ENCODE measurements at places on chromosomes 12 and 14. TPM values are rescaled to one million over a fixed set of nuclear protein-coding genes. Genes with fewer than 3 reads are reported as not detected.

Gene GLS2
- total RNA-seq = 0.71 TPM

Gene HPD
- 0.27 TPM for total RNA-seq

Gene FOXG1
- not detected for total RNA-seq

Gene MGP
- 984 TPM for total RNA-seq

Gene MLH3
- total RNA-seq = 30.0 TPM

Gene PPP4R3A
- total RNA-seq = 78.9 TPM

Gene CCDC175
- not detected for total RNA-seq

Gene MMP17
- 7.1 TPM for total RNA-seq

Gene MYH6
- not detected for total RNA-seq

Gene MYF6
- not detected for total RNA-seq

Gene KRT80
- total RNA-seq = not detected

Gene GPRC5D
- total RNA-seq = not detected

Gene ANKRD33
- not detected for total RNA-seq

Gene ARMH4
- total RNA-seq = 2.3 TPM

Gene LTBP2
- total RNA-seq = 71.2 TPM

Gene KRT83
- not detected for total RNA-seq

Gene SLC25A47
- total RNA-seq = not detected

Gene ANG
- total RNA-seq = 13.7 TPM

Gene C1R
- 472 TPM for total RNA-seq

Gene CLEC1A
- total RNA-seq = 1.1 TPM

Gene PPP4R4
- total RNA-seq = 3.0 TPM

Gene DCAF5
- total RNA-seq = 42.1 TPM

Gene HOXC6
- not detected for total RNA-seq

Gene KRT74
- not detected for total RNA-seq

Gene P2RX7
- total RNA-seq = 8.0 TPM

Gene NPFF
- total RNA-seq = not detected

Gene WSCD2
- total RNA-seq = 1.6 TPM

Gene CCDC184
- total RNA-seq = 3.3 TPM

Gene SMOC1
- total RNA-seq = 1.3 TPM

Gene RNF212B
- total RNA-seq = not detected

Gene INHBC
- total RNA-seq = not detected

Gene CELA1
- not detected for total RNA-seq

Gene GPATCH2L
- total RNA-seq = 48.7 TPM

Gene ENDOU
- 1.6 TPM for total RNA-seq

Gene KRT77
- total RNA-seq = not detected

Gene CNOT2
- total RNA-seq = 98.8 TPM

Gene POTEG
- total RNA-seq = not detected

Gene ABCD2
- total RNA-seq = 2.9 TPM

Gene LRRC10
- total RNA-seq = not detected

Gene KSR2
- total RNA-seq = under 0.01 TPM

Gene MDM1
- total RNA-seq = 89.5 TPM

Gene MIPOL1
- total RNA-seq = 12.1 TPM

Gene NID2
- total RNA-seq = 26.4 TPM

Gene ASCL1
- total RNA-seq = not detected

Gene C3AR1
- 14.3 TPM for total RNA-seq

Gene MYH7
- total RNA-seq = 0.14 TPM

Gene NINJ2
- 2.0 TPM for total RNA-seq

Gene MYO1A
- 1.8 TPM for total RNA-seq

Gene SUOX
- total RNA-seq = 24.4 TPM
